ENCODE measurements at places on chromosomes 5 and 9. TPM values are rescaled to one million over a fixed set of nuclear protein-coding genes. Genes with fewer than 3 reads are reported as not detected.

GRCh38 chr9:91682806-91683205, 259.2 kb upstream of the NFIL3 start:
- no peak for DNase-seq

Gene SLC6A7
- not detected for total RNA-seq

GRCh38 chr9:18595597-18595996, 121.6 kb downstream of the ADAMTSL1 start:
- DNase-seq, result no peak

GRCh38 chr9:130448771-130449603, 4.2 kb downstream of the ASS1 start:
- no peak for DNase-seq

GRCh38 chr9:97501177-97501971, at the start of gene TMOD1:
TSS of gene TMOD1 (plus strand) at chr9:97501666. CDS start at chr9:97524189, 22,523 bp downstream.
- no peak for DNase-seq

DNA sequence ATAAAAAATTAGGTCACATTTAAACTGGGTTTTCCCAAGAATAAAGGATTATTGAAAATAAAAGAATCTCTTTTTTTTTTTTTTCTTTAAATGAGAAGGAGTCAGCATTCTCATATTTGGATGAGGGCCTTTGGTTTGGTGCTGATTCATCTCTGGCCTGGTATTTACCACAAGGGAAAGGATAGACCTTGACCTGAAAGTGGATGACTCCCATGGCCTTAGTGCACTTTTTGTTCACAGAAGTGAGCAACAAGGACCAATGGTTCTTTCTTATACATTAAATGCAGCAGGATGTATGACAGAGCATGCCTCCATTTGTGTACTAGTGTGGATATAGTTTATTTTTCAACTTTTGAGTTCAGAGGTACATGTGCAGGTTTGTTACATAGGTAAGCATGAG, 6.9 kb downstream of the YTHDC2 start:
- DNase-seq, result no peak

GRCh38 chr9:69147041-69147834, 26.8 kb upstream of the TJP2 start:
- DNase-seq, result no peak

DNA sequence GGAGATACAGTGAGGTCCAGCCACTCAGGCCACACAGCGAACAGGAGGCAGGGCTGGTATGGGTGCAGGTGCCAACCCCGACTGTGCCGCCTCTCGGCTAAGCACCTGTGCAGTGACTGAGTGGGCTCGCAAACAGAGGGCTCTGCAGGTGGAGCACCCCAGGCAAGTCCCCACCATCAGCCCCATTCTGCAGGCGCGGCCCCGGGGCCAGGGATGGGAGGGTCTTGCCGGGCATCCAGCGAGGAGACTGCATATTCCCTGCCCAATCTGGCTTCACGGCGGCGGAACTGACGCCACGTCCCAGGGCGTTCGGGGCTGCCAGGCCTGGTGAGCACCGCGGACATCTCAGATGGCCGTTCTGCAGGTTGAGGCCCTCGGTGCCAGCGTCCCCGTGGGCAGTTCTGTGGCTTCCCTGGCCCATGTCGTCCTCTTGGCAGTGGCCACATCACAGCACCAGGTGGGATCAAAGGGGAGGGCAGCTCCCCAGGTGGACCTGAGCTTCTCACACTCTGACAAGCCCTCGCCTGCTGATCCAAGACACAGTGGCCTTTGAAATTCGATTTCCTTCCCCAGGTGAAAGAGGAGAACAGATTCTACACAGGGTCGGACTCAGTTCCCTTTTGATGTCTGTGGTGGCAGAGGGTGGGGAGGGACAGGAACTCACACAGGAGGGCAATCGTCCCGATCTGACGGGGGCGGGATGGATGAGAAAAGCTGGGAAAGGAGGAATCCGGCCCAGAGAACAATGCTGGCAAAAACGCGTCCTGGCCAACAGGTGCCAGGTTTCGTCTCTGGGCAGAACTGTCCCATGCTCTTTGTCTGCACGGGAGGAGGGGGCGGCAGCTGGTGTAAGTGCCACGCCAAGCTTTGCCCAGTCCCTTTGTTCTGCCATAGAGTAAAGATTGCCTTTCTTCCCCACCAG, 18.8 kb downstream of the DBH start:
- no peak for DNase-seq

Gene GOLM1
- total RNA-seq, result 85.1 TPM

DNA sequence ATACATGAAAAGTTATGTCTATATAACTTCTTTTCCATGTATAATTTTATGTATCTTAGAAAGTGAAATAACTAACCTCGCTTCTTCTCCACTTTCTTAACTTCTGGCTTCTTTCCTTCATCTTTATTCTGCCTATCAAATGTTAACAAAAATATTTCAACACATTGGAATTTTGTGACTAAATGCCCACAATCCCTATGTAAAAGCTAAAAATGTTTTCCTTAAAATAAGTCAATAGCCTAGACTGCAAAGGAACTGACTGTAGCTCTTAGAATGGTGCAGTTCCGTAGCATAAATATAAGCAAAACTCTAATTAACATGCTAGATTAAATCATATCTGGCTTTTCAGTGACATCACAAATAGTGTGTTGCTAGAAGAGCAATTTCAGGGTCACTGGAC, 40.9 kb downstream of the PSIP1 start:
- DNase-seq, result no peak

DNA sequence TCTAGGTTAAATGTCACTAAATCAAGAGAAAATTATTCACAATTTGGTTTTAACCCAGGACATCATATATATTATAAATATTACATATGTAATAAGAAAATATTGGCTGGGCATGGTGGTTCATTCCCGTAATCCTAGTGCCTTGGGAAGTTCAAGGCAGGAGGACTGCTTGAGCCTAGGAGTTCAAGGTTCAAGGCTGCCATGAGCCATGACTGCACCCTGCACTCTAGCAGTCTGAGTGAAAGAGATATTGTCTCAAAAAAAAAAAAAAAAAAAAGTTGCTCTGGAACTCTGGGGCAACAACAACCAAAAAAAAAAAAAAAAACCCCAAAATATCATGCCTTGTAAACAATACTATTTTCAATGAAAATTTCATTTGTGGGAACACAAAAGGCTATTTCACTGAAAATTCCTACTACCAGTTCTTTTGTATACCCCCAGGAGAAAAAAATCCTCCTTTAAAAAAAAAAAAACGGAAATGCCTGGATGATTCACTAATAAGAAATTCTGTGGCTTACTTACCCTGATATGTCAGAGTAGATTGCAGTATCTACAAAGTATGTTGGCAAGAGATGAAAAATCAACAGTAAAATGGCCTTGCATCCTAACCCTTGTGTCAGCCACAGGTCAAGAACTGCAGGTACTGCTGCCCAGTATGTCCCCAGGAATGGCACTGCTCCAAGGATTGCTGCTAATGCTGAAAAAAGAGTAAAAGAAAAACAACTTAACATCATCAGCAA, 22.6 kb upstream of the CTNNAL1 start:
- DNase-seq, result peak; percentile 89

GRCh38 chr9:3401221-3401954, 124.4 kb downstream of the RFX3 start:
- DNase-seq, result no peak

- no peak for DNase-seq
Observed at GRCh38 chr9:88932766-88933165, 58.5 kb upstream of the S1PR3 start.

- DNase-seq, result no peak
Observed at GRCh38 chr5:10836986-10837385, 76.0 kb upstream of the DAP start.

- DNase-seq, result no peak
Observed at GRCh38 chr9:35226651-35227050, 64.8 kb downstream of the UNC13B start.

DNA sequence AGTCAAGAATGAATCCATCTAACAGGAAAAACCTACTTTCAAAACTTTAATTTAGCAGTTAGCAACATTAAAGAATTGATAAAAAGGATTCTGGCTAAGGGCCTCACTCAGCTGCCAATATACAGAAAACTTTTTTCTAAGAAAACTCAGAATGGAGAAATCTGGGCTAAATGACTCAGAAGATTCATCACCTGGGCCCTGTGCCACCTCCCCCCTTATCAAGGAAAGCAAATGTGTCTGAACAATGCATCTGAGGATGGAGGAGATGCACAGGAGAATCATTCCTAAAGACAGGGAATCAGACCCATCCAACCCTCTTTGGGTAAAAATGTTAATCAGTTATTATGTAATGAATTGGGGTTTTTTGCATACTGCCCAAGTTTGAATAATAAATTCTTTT, 592.0 kb upstream of the DMAC1 start:
- DNase-seq, result no peak

Gene PCDHGB1
- total RNA-seq, result 0.59 TPM

Gene OR1Q1
- total RNA-seq, result not detected

GRCh38 chr5:128965011-128965637, at the start of gene SLC27A6:
TSS of gene SLC27A6 (plus strand) at chr5:128965488. CDS start at chr5:128966138, 650 bp downstream.
- DNase-seq, result no peak

Gene SCGB3A2
- total RNA-seq, result not detected

- DNase-seq, result no peak
Observed at GRCh38 chr5:158921441-158922262, 178.1 kb downstream of the EBF1 start.

Gene SLC46A2
- not detected for total RNA-seq

Gene UHRF2
- total RNA-seq, result 89.9 TPM

DNA sequence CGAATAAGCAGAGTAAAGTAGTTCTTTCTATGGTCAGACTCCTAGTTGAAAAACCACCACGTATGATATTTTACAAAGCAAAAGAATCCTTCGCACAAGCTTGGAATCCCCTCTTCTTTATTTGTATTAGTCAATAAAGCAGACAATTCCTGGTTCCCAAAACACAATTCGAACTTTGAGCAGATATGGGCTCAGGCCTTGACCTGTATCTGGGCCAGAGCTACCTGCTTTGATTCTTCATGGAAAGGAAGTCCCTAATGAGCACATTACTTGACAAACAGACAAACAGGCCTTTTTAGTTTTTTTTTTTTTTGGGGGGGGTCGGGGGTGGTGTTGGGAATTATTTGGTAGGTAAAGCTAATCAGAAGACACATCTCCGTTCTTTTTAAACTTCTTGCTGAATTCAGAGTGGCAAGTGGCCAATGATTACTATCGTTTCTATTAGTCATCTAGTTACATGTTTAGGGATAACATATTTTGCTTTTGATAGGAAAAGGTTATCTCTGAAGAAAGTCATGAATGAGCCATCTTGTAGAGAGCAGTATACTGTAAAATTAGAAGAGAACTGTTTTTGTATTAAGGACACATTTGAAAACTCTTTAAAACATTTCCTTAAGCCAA, 116.6 kb upstream of the HMHB1 start:
- DNase-seq, result no peak

- no peak for DNase-seq
Observed at GRCh38 chr5:121182788-121183490, 668.7 kb upstream of the FTMT start.

GRCh38 chr5:93676704-93677103, 64.7 kb downstream of the POU5F2 start:
- DNase-seq, result no peak

DNA sequence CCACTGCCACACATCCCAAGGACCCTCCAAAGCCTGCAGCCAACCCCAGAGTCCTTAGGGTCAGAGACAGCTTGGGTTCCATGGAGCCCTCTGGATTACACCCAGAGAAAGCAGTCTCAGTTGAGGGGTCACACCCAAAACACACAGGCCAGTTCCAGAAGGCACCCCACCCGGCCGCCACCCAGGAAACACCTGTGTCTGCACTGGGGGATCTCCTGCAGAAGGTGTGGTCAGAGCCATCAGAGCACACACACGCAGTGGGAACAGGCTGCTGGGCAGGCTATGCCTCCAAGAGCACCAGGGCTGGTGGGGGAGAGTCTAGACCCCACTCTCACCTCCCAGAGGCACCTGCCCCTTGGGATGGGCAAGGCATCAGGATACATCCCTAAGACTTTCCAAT, 27.3 kb downstream of the NIPAL4 start:
- no peak for DNase-seq

DNA sequence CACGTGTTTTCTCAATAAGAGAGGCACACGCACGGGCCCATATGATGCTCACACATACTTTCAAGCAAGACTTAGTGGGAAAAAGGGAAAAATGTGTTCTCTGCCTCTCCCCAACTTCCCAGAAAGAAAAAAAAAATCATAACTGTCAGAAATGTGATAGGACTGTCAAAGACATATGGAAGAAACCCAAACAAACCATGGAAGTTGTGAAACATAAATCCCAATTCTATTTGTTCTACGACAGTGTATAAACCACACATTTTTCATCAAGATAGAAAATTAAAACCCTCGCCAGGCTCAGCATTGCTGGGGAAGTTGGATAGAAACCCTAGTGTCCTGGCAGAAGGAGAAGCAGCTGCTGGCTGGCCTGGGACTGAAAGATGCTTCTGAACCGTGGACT, 211.9 kb downstream of the PAX5 start:
- DNase-seq, result no peak

Gene HRCT1
- 2.4 TPM for total RNA-seq

DNA sequence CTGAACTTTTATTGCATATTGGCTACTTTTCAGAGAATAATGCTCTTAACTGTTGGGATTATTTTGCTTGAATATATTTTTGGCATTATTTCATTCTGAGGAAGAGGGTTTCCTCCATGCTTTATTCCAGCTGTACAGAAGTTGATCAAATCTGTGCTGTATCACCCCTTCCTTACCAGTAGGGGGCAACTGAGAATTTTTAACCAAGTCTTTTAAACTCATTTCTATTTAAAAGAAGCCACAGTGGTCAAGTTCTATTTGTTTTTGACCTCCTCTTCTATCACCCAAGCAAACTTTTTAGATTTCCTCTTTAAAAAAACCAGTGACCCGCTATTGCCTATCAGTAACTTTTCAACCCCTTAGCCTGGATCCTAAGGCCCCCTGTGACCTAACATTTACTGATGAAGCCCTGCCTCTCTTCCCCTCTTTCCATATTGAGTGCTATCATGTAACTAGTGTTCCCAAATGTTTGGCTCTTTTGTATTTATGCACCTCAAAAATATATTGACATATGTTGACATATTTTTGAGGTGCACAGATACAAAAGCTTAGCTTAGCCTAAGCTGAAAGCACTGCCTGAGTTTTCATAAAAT, 80.6 kb downstream of the FBXO4 start:
- no peak for DNase-seq

GRCh38 chr5:115838885-115839518, 2.4 kb downstream of the ATG12 start:
- DNase-seq, result no peak

GRCh38 chr9:28320616-28321015, 747.3 kb upstream of the C9orf72 start:
- DNase-seq, result no peak

DNA sequence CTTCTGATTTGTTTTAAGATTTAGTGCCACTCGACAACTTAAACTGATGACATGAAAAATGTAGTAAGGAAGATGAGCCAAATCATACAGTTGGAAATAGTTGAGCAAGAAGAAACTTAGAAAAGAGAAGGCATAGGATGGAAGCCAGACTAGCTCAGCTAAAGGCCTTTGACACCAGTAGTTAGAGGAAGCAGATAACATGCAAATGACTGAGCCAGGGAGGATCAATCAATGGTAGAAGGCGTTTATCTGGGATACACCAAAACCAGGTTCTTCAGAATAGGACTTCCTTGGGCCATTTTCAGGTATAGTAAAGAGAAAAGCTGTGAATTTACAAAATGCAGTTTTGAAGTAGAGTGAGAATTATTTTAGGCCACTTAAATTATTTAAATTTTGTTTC, 3.2 kb downstream of the TDRD7 start:
- no peak for DNase-seq

Gene RALGPS1
- total RNA-seq, result 3.1 TPM

Measured in pulmonary artery endothelial cell (primary cell).